HFFc6 (cell line): ENCODE measurements at places on chromosomes 4 and X.

- DNase-seq: peak; percentile 66
Observed at GRCh38 chr4:186297013-186297645, 31.1 kb downstream of the F11 start.

- no peak for DNase-seq
Observed at GRCh38 chr4:10701702-10702460, 17.3 kb upstream of the CLNK start.

DNA sequence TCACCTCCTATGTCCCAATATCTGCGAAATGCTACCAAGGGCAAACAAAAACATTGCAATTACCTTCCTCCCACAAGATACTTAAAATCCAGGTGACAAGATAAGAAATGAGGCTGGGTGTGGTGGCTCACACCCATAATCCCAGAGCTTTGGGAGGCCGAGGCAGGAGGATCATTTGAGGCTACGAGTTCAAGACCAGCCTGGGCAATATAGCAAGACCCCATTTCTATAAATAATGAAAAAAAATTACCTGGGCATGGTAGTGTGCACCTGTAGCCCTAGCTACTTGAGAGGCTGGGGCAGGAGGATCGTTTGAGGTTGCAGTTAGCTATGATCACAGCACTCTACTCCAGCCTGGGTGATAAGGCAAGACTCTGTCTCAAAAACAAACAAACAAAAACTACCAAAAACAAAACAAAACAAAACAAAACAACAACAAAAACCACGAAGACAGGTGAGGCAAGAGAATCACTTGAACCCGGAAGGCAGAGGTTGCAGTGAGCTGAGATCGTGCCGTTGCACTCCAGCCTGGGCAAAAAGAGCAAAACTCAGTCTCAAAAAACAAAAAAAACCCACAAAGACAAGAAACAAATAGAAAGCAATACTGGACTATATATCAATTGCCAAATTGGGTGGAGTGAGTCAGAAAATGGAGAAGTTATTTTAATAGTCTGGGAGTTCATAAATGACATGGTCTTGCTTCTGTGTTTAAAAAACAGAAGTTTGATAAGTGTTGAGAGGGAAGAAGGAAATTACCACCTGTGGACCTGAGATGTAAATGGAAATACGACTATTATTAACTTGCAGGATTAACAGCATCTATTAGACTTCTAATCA, 176.5 kb downstream of the FBXW7 start:
- no peak for DNase-seq

DNA sequence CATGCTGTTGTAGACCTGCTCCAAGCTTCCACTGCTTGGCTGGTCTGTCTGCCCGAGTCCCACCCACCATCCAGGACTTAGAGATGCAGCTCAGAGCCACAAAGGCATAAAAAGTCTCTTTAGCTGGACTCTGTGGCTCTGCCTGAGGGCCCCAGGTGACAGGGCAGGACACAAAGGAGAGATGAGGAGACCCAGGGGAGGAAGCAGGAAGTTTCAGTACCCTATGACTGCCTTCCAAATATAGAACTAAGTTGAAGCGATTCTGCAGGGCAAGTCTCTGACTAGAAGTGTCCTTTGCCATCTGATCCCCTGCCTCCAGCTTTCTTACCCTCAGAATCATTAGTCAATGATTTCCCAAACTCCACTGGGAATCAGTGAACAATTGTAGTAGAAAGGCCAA, 11.2 kb upstream of the CXCR3 start:
- no peak for DNase-seq

GRCh38 chr4:94409962-94410361, 41.8 kb upstream of the PDLIM5 start:
- no peak for DNase-seq

DNA sequence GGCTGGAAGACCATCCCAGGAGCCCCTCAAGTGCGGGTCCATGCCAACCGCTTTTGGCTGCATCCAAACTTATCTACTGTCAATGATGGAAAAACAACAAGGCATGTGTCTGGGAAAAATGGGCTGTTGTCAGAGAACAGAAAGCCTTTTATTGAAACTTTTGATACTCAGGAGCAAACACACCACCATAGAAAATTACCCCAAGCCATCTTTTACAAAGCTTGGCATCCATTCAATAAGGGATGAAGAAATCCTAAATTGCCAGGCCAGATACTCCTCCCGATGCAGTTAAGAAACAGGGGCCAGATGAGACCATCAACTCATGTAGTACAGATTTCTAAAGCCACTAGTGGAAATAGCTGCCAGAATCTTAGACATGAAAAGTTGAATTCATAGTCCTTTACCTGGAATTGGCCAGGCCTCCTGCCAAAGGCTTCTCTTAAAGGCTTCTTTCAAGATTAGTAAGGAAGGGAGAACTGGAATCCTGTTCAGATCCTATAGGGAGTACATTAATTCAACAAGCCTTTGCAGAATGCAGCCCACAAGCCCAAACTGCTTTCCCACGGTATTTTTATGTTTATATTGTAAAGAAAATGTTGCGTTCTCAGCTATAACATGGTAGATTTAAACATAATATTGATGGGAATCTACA, 145.4 kb upstream of the MAP3K15 start:
- no peak for DNase-seq

- DNase-seq: no peak
Observed at GRCh38 chr4:113811359-113811758, 49.8 kb upstream of the CAMK2D start.

GRCh38 chrX:6292599-6292998, 63.9 kb upstream of the NLGN4X start:
- DNase-seq: no peak

DNA sequence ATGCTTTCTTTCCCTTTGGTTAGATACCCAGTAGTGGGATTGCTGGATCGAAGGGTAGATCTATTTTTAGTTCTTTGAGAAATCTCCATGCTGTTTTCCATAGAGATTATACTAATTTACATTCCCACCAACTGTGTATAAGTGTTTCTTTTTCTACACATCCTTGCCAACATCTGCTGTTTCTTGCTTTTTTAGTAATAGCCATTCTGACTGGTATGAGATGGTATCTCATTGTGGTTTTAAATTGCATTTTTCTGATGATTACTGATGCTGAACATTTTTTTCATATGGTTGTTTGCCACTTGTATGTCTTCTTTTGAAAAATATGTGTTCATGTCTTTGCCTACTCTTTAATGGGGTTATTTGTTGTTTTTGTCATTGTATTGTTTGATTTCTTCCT, 6.6 kb upstream of the AGA start:
- DNase-seq: peak; percentile 90

- no peak for DNase-seq
Observed at GRCh38 chr4:92305148-92305877, 1.5 kb downstream of the GRID2 start.

DNA sequence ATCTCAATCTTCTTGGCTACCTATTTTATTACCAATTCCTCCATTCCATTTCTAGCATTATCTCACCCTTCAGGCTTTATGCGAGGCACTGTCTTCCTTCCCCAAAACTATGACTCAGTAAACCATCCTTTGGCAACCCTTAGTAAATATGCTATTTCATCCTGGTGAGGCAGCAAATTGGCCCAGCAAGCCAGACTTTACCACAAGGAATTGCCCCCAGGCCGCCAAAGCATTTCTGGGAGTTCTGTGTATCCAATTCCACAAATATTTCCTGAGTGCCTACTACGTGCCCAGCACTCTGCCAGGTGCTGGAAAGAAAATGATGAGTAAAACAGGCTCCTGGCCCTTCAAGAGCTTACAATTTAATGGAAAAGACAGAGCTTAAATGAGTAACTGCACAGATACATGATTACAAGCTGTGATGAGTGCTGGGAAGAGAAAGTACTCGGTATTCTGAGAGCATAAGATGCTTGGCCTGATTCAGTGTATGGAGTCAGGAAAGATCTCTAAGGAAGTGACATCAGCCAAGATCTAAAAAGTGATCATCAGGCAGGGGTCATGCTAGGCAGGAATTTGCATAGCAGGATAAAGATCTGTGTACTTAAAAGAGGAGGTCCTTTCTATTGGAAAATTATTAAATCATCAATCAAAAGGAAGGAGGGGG, 193.8 kb downstream of the ADAMTS3 start:
- peak; percentile 89 for DNase-seq

GRCh38 chrX:48560681-48561080, 13.6 kb upstream of the RBM3 start:
- DNase-seq: no peak

DNA sequence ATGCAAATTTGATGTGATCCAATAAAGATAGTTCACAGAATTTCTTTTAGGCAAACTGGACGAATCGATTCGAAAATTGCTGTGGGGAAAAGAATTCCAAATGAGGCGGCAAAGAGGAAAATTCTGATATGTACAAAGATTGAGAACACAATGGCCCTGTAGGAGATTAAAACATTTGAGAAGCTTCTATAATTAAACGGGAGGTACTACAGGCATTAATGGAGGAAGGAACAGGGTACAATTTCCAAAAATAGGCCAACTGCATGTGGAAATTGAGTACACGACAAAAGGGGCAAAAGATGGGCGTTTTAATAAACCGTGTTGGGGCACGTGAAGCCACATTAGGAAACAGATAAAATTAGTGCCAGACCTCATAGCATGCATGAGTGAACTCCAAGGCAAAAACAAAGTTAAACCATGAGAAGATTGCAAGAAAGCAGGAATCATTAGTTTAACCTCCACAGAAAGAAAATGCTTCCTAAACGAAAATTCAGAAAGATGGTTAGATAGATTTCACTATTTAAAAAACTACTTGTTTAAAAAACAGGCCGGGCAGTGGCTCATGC, 68.4 kb downstream of the DHRSX start:
- no peak for DNase-seq

- DNase-seq: peak; percentile 28
Observed at GRCh38 chr4:16250661-16251365, 24.5 kb upstream of the TAPT1 start.

DNA sequence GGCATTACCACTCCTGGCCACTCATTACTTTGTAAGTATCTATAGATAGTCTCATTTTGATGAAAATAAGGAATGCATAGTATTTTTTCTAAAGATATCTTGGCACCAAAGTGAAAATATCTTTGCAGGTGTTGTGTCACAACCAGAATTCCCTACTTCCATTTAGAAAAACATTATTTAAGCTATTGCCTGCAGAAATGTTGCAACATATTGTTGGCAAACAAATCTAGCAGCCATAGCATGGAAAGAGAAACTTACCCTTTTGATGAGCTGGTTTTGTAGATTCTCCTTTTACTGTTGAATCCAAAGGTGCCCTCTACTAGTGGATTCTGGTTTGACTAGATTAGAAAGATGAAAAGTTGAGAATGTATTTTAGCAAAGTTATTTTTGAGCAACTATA, 138.8 kb downstream of the AREG start:
- no peak for DNase-seq

DNA sequence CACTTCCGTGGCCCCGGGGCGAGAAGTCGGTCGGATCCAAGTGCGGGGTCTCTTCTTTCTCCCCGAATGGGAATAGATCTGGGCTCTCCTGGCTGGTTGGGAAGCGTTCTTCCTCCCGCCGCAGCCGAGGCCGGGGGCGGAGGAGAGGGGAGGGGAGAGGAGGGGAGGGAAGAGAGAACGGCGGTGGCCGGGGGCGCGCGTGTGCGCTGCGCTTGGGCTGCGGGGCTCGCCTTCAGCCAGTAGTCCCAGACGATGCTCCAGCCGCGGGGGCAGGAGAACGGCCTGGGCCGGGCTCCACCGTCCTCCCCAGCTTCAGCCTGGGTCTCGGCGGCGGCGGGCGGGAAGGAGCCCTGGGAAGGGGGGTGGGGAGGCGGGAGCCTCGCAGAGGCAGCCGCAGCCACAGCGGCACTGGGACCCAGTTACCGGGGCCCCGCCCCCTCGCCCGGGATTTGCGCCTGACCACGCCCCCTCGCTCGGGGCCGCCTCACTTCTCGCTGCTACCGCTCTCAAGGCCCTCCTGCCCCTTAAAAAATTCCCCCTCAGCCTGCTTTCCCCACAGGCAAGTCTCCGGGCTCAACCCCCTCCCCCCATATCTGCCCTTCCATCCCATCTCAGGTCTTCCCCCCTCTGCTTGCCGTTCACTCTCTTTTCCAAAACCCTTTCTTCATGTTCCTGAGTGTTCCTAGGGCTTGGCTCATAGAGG, at the start of gene FGD1:
Gene FGD1, minus strand, starts transcription at position 421 of the 703 bp plus-strand sequence. CDS start 802 bp downstream, outside the sequence.
- peak; percentile 10 for DNase-seq

DNA sequence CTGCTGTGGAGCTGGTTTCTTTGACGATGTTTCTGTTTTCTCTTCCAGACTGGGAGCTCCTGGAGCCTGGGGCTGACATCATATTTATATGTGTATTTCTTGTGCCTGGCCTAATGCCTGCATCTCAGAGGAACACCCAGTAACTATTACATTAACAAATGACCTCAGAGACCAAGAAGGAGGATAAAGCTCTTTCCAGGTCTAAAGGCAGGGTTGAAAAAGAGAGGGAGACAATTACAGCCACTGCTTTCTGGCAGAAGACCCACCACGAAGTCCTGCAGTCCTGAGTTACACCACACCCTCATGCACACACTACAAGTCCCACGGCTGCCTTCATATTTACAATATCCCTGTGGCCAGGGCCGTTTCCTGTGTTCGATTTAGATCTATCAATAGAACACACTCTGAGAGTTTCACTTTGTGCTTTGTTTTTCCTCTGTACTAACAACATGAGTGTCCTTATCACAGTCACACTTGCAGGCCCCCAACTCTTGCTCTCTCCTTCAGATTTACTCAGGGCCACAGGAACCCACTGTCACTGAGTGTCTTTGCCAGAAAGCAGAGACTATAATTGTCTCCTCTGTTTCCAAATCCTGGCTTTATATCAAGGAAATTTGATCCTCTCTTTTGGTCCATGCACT, 535.5 kb downstream of the MID1IP1 start:
- DNase-seq: no peak

- no peak for DNase-seq
Observed at GRCh38 chrX:54794028-54794427, 4.0 kb downstream of the ITIH6 start.

- no peak for DNase-seq
Observed at GRCh38 chr4:79455216-79455615, 47.2 kb upstream of the GK2 start.

DNA sequence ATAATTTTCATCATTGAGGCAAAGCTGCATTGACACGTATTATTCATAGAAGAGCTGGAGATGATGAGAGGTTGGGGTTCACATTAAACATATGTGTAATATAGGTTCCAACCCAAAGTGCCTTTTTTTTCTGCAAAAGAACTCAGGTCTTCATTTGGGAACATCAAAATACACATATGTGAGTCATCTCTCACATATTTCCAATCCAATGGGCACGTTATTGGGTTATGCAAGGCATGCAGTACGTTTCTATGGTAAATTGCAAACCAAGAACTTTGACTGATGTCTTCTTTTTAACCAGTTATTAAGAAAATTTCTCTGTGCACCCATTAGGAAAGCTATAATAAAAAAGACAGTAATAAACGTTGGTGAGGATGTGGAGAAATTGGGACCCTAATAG, 150.3 kb upstream of the FAM9B start:
- no peak for DNase-seq

GRCh38 chrX:24662352-24662751, 15.2 kb upstream of the PCYT1B start:
- no peak for DNase-seq

DNA sequence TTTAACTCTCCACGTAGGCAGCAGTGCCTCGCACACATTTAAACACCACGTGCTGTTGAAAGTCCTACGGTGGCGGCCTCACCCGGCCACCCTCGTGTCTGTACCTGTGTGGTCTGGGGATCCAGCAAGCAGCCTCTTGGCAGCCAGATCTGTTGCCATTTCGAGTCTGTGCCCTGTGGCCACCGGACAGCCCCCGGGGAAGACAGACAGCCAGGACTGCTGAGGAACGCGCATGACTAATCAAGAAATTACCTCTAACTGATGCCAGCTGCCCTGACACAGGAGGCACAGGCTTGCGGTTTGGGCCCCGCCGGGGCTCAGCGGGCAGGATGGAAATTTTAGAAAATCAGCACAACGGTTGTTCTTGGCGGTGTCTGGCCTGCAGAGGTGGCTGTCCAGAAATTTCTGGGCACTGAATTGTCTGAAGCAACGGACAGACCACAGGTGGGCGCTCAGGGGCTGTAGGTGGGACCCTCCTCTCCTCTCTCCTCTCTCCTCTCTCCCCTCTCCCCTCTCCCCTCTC, 15.6 kb upstream of the ASMTL start:
- DNase-seq: peak; percentile 59
